ENCODE measurements at places on chromosomes 4 and X.
A peak's percentile ranks its signal among the peaks of the same experiment; 100 is the strongest.

- no peak for DNase-seq
Observed at GRCh38 chrX:32443841-32444240, 767.5 kb downstream of the DMD start.

- no peak for DNase-seq
Observed at GRCh38 chr4:128284317-128284716, 3.3 kb downstream of the PGRMC2 start.

GRCh38 chr4:141705048-141705746, 68.8 kb downstream of the IL15 start:
- DNase-seq = no peak

DNA sequence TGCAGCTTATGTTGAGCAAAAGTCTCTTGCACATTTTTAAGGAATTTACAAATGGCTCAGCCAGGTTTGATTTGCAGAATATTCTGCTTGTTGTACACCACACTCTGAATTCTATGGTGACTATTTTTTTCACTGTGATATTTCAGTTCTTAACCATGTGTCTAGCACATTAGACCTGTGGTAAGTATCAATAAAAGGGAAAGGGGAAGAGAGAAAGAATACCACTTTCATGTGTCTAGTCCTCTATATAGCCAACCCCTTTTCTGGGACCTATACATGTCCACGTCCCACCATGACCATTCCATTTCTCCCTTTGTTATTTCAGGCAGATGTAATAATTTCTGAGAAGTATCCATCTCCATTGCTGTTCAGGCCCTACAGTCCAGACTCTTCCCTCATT, 121.3 kb upstream of the PNPLA4 start:
- no peak for DNase-seq

- no peak for DNase-seq
Observed at GRCh38 chrX:40792433-40792832, 57.1 kb upstream of the MED14 start.

DNA sequence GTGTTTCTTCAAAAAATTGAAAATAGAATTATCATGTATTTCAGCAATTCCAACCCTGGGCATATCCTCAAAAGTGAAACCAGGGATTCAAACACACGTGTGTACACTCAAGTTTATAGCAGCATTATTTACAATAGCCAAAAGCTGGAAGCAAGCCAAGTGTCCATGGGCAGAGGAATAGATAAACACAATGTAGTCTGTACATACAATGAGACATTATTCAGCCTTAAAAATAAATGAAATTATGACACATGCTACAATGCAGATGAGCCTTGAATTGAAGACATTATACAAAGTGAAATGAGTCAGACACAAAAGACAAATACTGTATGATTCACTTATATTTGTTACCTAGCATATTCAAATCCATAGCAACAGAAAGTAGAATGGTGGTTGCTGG, 853.4 kb downstream of the STIM2 start:
- DNase-seq = no peak

GRCh38 chrX:146186540-146186939, 368.9 kb downstream of the SLITRK2 start:
- DNase-seq = no peak

DNA sequence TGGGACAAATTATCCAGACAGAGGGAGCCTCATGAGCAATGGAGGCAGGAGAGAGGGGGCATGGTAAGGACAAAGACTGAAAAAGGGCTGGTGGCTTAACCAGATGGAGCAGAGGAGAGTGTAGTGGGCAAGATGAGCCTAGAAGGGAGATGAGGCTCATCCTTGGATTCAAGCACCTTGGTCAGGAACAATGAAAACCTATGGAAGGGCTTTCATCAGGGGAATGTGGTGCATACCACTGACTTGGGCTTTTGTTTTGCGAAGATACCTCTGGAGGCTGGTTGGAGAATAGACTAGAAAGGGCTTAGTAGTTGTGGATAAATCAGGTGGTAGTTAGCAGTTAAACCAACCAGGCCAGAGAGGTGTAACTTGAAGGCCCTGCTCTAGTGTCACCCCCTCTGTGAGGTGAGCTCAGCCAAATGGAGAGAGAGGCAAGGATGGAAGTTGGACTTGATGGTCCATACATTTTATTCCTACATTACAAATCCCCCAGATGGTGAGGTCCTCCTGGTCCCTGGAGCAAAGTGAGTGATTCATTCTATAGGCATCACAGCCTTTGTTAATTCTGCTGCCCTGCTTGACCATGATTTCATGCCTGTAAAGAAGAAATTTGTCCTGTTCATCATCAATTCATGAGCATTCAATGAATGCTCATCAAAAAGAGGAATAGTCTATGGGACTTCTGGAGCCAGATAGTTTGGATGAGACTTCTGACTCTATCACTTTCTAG, 264.8 kb upstream of the IGFBP7 start:
- DNase-seq = peak; percentile 26

- DNase-seq = peak; percentile 12
Observed at GRCh38 chr4:111362941-111363361, 740.1 kb upstream of the PITX2 start.

- no peak for DNase-seq
Observed at GRCh38 chr4:89336818-89337420, 29.3 kb upstream of the GPRIN3 start.

DNA sequence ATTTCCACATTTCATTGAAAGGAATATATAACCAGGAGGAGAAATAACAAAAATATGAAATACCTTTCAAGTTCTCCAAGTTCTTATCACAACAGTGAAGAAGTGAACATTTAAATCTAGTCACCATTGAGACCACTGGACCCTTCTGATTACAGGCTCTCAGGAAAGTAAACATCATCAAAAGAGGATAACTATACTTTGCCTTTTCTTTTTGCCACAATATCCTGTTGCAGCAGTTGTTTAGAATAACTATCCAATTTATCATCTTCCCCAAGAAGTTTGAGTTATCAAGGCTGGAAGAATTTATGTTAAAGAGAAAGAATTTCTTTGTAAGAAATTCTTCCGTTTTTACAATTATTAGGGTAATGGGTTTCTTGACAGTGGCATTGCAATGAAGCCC, 3.6 kb downstream of the LRP2BP start:
- DNase-seq = no peak

DNA sequence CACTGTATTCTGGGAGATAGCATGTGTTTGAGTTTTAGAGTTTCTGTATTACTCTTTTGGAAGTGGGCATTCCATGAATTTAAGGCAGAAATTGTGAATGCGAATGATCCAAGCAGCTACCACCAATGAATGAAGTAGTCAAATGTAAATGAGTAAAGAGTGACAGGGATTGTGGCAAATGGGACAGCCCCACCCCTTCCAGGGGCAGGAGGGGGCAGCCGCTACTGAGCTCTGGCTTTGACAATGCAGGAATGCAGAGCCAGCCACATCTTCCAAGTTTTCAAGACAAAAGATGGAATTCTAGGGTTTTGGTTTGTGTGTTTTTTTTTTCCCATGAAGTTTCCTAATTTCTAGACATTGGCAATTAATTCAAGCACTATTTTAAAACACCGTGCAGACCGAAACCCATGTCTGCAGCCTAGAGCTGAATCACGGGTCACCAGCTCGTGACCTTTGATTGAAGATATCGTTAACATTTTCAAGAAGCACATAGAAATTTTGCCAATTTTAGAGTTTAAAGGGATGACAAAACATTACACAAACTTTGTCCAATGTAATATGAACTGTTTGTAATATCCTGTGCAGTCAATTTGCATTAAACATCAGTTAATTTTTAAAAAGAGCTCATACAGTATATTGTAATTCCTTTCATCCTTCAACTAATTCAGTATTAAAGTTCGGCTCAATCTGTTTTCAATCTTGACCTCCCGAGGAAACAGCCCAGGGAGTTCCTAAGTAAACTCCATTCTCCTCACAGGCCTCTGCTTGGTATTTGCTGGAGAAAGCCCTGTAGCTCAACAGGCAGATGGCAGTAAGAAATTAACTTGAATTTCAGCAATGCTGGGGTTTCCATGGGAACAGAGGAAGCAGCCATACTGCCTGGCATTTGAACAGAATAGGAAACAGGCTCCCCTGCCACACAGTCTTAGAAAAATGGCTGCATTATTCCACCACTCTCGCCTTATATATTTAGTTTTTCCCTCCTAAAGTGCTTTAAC, 83.4 kb downstream of the UCHL1 start:
- peak; percentile 57 for DNase-seq

DNA sequence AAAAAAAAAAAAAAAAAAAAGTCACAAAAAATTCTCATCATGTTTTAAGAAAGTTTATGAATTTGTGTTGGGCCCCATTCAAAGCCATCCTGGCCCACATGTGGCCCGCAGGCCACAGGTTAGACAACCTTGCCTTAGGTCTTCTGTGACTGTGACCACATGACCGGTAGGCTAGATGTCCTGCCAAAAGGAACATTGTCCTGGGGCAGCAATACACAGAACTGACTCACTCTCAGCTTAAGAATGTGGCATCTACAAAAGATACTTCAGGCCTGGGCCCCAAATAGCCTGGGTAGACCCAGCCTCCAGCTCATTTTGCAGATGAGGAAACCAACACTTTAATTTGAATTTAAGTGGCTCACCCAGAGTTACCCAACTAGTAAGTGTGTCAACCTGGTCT, 10.0 kb downstream of the AWAT2 start:
- no peak for DNase-seq

DNA sequence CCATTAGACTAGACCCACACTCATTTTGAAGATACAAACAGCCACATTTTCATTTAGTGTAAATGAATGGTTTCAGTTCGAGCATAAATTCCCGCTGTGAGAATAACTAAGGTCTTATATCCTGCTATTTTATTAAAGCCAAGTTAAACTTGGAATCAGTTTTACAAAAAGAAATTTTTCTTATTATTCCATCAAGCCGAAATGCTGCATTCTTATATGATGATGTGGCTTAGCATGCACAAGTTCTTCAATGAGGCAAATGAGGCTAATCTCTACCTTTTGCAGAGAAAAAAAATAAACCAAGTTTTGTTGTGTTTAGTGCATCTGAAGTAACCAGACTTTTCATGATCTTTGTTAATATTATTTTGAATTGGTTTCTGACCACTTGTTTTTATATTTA, 953.9 kb upstream of the PCDH10 start:
- DNase-seq = peak; percentile 63

Measured in astrocyte of the cerebellum (primary cell).